ENCODE measurements at places on chromosomes 4 and X.

DNA sequence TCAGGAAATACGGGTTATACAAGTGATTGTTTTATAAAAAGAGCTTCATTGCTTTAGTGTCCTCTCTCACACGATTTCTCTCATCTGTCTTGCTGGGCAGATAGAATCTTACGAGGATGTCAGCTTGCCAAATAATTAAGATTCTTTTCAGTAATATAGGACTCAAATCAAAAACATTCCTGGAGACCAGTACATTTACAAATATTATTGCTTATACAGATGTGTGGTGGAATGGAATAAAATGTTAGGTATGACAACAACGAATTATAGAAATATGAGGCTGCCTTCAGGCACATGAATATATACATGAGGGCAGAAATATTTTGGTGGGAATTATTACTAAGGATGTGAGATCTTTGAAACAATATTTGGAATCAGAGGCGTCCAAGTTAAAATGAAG is 88.9 kb downstream of the GC start:
- DNase-seq = no peak

GRCh38 chrX:109360301-109360700 is 121.6 kb downstream of the GUCY2F start:
- DNase-seq = no peak

DNA sequence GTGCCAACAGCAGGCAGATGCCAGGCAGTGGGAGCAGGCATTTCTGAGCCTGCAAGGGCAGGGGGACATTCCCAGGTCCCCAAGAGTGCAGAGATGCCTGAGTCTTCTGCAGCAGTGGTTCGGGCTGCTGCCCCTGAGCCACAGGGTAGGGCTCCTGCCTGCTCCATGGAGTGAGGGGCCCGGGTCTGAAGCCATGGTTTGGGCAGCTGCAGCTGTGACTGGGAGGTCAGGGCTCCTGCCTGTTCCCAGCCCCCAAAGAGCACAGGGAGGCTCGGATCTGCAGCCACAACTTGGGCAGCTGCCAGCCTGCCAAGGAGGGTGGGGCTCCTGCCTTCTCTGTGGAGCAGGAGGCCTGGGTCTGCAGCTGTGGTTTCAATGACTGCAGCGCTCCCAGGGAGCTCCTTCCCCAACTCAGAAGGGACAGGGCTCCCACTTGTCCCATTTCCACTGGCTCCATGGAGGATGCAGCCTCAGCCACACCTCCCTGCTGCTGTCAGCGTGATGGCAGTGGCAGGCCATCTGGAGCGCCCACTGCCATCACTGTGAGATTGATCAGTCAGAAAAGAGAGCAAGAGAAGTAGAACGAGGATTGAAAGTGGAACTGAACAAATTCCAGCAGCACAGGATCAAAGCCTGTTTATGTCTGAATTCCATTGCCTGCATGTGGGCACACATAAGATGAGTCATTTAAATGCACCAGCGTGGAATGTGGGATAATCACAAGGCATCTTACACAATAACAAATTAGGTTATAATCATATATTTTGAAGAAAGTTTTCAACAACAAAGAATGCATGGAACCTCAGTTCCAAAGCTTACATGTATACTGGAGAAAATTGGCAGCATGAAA is 93.1 kb upstream of the CXorf51A start:
- DNase-seq = no peak

DNA sequence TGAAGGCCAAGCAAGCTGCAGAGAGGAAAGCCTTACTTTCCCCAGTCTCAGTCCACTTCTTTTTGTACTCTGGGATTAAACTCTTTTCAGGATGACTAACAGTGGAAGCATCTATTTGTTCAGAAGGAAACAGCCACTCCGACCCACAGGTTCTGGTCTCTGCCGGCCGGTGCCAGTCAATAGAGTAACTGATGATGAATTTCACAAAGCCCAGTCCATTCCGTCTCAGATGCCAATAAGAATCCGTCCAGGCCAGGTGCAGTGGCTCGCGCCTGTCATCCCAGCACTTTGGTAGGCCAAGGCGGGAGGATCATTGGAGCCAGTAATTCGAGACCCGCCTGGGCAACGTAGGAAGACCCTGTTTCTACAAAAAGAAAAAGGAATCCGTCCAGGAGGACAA is 58.5 kb upstream of the HELT start:
- no peak for DNase-seq

- no peak for DNase-seq
Observed at GRCh38 chr4:67658302-67658701, 42.7 kb downstream of the UBA6 start.

- DNase-seq = no peak
Observed at GRCh38 chr4:7656244-7656800, 221.6 kb upstream of the PSAPL1 start.

DNA sequence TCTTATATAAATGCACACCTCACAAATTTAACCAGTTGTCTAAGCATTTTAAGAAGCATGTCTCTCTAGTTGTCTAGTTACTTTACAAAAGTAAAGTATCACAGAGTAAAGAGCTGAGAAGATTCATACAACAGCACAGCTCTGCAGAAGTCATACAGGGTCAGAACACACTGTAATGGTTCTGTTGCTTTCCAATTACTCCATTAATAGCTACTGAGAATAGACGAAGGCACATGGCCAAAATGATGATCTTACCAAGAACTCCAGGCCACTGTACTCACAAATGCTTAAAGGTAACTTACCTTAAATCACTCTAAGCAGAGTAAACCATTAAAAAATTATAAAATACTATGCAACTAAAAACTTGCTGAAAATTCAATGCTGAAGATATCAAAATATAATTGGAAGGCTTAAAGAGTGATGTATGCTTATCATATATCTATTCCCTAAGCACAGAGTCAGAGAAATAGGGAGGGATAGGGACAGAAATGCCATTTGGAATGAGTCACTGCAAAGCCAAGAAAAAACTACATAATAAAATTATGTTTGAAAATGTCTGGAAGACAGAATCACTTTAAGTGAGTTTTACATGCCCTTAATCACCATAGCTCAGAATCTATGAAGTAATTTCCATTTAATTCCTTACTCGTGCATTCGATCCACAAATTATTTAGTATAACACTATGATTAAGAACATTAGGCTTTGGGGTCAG is 71.0 kb downstream of the DDX60L start:
- DNase-seq = no peak

- no peak for DNase-seq
Observed at GRCh38 chr4:11471618-11472017, 42.9 kb upstream of the HS3ST1 start.

- DNase-seq = no peak
Observed at GRCh38 chrX:151167791-151168345, 8.5 kb upstream of the GPR50 start.

- DNase-seq = peak; percentile 6
Observed at GRCh38 chrX:100928660-100929613, at the start of gene XKRX. XKRX (minus strand) TSS chrX:100928917; CDS start chrX:100928304, 613 bp downstream.

Data from NCI-H774 (cell line).